Head of caudate nucleus (tissue), 42 donors: ENCODE measurements at places on chromosomes 13 and 19.
A peak's percentile ranks its signal among the peaks of the same experiment; 100 is the strongest.

GRCh38 chr19:42132851-42133528, 744 bp upstream of the POU2F2 start:
- peak; percentile 83 for DNase-seq

GRCh38 chr13:30186634-30187415, 120.5 kb downstream of the KATNAL1 start:
- DNase-seq, result peak; percentile 48

DNA sequence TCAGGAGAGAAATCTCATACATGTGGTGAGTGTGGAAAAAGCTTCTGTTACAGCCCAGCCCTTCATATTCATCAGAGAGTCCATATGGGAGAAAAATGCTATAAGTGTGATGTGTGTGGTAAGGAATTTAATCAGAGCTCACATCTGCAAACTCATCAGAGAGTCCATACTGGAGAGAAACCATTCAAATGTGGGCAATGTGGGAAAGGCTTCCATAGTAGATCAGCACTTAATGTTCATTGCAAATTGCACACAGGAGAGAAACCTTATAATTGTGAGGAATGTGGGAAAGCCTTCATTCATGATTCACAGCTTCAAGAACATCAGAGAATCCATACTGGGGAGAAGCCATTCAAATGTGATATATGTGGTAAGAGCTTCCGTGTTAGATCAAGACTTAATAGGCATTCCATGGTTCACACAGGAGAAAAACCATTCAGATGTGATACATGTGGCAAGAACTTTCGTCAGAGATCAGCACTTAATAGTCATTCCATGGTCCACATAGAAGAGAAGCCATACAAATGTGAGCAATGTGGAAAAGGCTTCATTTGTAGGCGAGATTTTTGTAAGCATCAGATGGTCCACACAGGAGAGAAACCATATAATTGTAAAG, 15.2 kb downstream of the ZNF221 start:
- no peak for DNase-seq

GRCh38 chr19:44657211-44657921, 13.7 kb downstream of the PVR start:
- peak; percentile 55 for DNase-seq

- DNase-seq, result peak; percentile 61
Measured at GRCh38 chr13:45370922-45371406, 30.0 kb upstream of the TPT1 start.

- no peak for DNase-seq
Measured at GRCh38 chr19:48784527-48784926, 26.3 kb downstream of the BCAT2 start.

GRCh38 chr19:37492213-37492612, 14.5 kb upstream of the ZNF793 start:
- DNase-seq, result no peak

DNA sequence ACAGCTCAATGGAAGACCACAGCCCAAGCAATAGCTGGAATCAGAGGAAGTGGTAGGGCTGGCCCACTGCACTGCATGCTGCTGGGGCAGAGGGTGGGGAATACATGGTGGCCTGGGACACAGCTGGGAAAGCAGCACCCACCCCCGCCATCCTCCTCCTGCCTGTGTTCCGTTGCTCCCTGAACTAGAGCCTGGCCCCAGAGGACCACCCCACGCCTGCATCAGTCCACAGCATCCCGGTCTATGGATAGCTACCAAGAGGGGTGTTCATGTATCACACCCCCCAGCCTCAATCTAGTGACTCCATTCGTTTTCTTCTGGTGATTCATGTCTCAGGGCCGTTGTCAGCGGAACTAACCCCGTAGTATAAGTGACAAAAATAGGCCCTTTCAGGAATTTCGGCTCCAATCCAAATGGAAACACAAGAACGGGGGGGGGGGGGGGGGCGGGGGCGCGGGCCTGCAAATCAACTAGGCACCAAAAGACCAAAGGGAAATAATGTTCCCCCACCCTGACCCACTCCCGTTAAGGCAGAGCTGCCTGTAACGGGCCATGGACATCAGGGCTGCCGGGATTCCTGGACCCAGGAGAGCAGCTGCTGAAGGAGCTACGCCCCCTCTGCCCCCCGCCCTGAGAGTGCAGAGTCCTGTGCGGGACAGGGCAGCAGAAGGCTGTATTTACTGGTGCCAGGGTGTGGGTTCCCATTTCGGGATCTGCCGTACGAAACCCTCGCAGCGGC, 18.9 kb upstream of the EPHX3 start:
- no peak for DNase-seq

DNA sequence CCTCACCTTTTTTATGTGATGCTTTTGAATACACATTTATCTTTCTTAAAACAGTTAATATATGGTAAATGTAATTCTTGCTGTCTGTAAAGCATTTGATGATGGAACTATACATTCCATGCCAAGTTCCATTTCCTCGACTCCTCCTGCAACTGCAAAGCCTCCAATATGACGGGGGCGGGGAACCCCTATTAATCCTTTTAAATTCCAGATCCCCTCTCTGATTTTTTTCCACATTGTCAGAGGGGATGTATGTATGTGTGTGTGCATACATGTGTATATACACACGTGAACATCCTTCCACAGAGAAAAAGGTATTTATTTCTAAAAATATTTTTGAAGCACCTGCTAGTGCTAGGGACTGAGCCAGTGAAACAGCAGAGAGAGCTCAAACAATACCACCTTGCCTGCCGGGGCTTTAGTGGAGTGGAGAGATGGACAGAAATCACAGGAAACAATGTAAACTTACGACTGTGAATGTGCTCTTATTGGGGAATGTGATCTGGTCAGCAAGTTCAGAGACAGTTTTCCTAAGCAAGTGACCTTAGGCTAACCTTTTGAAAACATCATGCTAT, 25.3 kb upstream of the MAB21L1 start:
- no peak for DNase-seq

- peak; percentile 32 for DNase-seq
Measured at GRCh38 chr13:97280478-97280877, 58.3 kb downstream of the MBNL2 start.

GRCh38 chr13:108816375-108816774, 187.0 kb downstream of the MYO16 start:
- DNase-seq, result no peak

GRCh38 chr19:58284199-58284598, 5.4 kb downstream of the ZNF8 start:
- no peak for DNase-seq

GRCh38 chr13:59747529-59747928, 416.2 kb downstream of the DIAPH3 start:
- DNase-seq, result no peak

DNA sequence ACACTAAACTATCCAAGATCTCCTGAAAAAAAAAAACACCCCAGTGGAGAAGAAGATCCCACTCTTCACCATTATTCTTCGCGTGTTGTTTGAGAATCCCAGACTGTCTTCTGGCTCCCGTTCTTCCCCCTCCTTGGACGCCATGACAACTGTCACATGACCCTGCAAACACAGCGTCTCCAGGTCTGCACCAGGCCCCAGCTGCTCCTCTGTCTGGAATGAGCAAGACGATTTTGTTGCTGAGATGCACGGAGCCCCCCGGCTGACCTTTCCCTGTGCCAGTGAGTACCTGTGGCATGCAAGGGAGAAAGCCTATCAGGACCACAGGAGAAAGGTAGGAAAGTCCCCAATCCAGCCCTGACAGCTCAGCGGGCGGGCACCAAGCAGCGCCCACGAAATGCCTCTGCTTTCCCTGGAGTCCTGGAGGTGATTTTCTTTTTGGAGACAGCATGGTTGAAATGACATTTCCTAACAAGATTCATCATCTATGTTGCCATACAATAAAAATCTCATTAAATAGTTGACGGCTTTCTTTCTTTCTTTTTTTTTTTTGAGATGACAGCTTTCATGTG, at the start of gene CFAP97D2:
Gene CFAP97D2, plus strand, starts transcription at position 171 of the 572 bp plus-strand sequence. Its CDS starts 74 bp downstream, at position 245.
- DNase-seq, result no peak

DNA sequence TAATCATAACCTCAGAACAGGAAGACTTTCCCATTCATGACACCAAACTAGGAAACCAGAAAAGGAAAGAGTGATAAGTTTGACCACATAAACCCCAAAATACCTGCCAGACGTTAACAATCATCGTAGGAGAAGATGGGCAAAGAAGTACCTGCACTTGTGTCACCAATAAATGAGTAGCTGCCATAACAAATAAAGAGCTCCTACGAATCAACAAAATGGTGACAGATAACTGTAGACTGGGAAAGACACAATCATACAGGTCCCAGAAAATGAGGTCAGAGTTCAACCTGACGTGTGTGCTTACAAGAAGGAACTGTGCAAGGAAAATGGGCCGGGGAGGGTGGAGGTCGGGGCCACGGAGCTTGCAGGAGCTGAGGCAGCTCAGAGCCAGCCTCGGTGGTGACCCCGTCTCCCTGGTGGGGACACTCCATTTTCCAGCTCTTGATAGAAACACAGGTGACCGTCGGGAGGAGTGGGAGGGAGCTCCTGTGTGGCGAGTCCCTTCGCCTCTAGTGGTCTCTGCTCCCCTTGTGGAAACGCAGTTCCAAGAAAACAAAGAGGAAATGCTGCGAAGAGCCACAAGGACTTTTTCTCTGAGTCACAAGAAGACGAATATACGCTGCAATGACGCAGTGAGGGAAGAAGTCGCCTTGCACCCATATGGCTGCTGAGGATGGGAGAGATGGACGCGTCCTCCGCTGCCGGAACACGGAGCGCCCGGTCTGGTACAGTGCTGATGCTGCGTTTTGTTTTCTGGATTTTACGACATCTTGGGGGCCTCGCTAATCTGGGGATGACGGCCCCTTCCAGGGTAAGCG, 9.5 kb downstream of the PIP5K1C start:
- DNase-seq, result no peak

GRCh38 chr13:91078093-91078679, 269.3 kb upstream of the MIR17HG start:
- no peak for DNase-seq

DNA sequence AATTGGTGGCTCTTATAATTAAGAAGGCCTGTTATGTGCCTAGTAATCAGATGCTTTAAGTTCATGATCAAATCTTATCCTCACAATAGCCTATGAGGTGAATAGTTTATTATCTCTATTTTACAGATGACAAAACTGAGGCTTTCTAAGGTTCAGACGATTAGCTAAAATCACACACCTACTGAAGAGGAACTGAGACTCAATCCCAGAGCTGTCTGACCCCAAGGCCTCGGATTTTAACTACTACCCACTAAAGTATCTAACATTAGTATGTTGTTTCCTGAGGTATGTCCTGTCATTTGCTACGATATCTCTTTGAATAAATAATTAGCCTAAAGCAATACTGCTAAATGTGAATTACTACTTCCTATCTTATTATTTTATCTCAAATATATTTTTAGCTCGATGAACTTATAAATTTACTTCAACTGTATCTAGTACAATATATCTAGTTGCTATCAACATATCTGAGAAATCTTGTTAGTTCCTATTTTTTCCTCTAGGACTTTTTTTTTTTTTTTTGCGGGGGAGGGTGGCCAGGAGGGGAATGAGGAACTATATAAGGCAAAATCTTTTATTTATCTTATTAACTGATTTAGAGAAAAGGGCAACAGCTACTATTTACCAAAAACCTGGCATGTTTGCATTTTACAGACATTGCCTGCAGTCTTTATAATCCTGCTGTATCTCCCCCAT, 118.5 kb downstream of the ABCC4 start:
- DNase-seq, result no peak

DNA sequence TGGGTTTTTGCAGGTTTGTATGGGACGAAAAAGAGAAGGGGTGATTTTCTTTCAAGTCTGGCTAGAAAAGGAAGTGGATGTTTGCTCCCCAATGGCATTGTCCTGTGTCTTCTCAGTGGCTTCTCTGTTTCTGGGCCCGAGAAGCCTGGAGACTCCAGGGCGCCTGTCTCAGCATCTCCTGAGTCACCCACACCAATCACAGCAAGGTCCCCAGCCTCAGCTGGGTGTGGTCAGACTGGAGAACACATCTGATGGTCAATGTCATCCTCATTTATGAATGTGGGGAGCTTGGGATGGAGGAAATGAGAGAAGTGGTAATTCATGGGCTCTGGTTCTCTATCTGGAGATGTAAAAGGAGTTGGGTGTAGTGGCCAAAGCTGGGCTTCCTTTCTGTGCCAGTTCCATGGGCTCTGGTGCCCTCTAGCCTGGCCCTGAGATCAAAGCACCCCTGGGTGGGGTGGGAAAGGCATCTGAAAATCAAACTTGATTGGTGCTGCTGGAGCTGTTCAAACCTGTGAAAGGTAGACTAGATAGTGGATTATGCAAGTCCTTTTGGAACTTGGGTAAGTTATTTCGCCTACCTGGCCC, 13.4 kb downstream of the RASL11A start:
- DNase-seq, result no peak

- DNase-seq, result no peak
Measured at GRCh38 chr19:43450545-43450997, 14.8 kb downstream of the LYPD3 start.

- no peak for DNase-seq
Measured at GRCh38 chr19:8391198-8392016, 1.2 kb downstream of the RAB11B start.

DNA sequence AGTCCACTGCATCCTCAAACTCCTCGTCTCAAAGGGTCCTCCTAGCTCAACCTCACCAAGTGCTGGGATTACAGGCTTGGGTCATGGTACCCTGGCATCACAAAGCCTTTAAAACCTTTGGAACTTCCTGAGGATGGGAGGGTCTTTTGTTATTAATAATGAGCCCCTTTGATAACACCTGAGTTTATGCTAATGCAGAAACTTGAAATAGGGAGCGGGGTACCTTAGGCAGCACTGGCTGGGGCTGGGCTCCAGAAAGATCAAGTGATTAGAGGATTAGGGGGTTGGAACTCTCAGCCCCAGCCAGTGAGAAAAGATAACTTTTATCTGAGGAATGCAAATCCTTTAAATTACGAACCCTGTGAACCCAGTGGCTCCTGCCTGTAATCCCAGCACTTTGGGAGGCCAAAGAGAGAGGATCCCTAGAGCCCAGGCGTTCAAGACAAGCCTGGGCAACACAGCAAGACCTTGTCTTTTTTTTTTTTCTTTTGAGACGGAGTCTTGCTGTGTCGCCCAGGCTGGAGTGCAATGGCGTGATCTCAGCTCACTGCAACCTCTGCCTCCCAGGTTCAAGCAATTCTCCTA, 9.3 kb upstream of the PSPC1 start:
- no peak for DNase-seq

- DNase-seq, result peak; percentile 22
Measured at GRCh38 chr19:55406826-55407549, 600 bp downstream of the UBE2S start.

GRCh38 chr19:16739546-16739945, 19.9 kb downstream of the NWD1 start:
- no peak for DNase-seq

DNA sequence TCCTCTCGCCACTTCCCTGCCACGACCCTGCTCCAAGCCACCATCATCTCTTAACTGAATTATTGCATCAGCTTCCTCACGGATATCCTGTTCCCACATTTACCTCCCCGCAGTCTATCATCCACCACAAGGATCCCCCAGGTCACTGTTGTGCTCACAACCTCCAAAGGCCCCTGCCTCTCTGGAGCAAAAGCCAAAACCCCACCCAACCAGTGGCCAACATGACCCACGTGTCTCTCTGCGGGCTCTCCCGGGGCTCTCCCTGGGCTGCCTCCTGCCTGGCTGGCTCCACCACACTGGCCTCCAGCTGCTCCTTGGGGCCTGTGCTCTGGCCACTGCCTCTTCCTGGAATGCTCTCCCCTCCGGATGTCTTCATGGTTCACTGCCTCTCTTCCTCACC, 809.3 kb downstream of the UQCRFS1 start:
- no peak for DNase-seq

- no peak for DNase-seq
Measured at GRCh38 chr19:10008184-10008765, 2.0 kb downstream of the COL5A3 start.
